HT1080 (cell line): ENCODE measurements at places on chromosomes 2 and 18. TPM values are rescaled to one million over a fixed set of nuclear protein-coding genes. Genes with fewer than 3 reads are reported as not detected.

Gene GTF2A1L
- total RNA-seq: not detected in 2 replicates

Gene RAX
- not detected in 2 replicates for total RNA-seq

Gene CAVIN2
- total RNA-seq: 0.03 TPM in 1 of 2 replicates, not detected in the other

Gene GREB1L
- total RNA-seq: 3.0 and 4.1 TPM in 2 replicates

Gene CTAGE1
- total RNA-seq: not detected in 2 replicates

Gene EVX2
- not detected in 2 replicates for total RNA-seq

Gene CCDC121
- 0.88 and 1.2 TPM in 2 replicates for total RNA-seq

Gene FOXI3
- total RNA-seq: not detected in 2 replicates

Gene LDLRAD4
- not detected in 2 replicates for total RNA-seq

- no peak for DNase-seq
Measured at GRCh38 chr18:44731530-44732237, 51.0 kb downstream of the SETBP1 start.

DNA sequence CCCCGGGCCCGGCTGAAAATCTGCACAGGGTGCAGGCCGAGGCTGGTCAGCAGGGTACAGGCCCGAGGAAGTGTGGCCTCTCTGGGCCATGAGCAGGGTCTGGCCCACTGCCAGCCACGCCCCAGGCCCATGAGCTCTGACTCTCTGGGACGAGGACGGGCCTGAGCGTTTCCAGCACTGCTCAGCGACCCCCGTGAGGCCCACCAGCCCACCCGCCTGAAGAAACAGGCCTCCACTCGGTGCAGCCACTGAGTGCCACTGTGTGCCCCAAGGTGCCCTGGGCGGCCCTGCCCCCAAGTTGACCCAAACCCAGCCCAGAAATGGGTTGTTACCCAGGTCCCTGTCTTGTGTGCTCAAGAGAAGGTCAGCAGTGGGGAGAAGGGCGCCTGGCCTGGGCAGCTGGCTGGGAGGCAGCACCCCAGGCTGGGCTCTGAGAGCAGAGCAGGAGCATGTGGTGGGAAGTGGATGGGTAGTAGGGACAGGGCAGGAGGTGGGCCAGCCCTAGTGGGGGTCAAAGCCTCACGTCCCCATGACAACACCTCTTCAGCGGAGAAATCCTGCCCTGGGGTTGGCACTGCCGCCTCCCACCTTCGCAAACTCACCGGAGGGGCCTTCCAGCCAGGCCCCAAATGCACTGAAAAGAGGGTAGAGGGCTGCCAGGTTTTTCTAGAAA lies 2.1 kb upstream of the SNED1 start:
- DNase-seq: no peak

DNA sequence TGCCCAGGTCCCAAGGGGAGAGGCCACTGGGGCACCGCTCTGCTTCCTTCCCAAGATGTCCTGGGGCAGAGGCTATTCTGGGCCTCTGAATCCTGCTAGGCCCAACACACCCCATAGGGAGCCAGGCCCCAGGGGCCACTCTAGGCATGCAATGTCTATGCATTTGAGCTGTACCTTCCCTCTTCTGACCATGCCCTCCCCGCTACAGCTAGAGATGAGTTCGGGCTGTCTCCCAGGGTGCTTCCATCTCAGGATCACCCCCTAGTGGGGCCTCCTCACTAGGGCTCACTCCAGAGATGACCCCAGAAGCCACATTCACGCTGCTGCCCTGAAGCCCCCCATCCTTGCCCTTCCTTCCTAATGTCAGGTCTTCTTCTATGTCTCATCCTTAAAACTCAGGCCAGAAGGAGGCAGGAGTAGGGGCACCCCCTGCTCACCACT lies 54.4 kb downstream of the TNS1 start:
- DNase-seq: no peak

GRCh38 chr2:181104512-181105115 lies 124.2 kb downstream of the UBE2E3 start:
- DNase-seq: peak; percentile 54

DNA sequence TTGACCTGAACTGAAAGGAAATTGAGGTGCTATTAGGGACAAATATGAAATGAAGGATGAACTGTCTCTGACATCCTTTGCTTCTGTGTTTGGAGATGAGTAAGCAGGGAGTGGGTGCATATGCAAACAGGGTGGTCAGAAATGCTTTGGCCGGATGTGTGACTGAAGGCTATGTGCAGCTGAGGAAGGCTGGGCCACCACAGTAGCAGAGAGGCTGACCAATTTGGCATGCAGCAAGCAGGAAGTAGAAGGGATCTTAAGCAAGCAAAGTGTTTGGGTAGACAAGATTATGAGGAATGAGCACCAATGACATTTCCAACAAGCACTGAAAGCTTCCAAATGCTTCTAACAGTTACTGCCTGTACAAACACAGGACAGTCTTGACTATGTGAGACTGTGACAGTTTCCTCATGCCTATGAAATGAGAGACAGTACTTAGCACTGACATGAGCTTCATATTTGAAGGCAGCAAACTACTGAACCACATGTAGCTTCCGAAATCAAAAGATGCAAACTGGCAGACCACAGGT lies 3.3 kb upstream of the ACTR3 start:
- peak; percentile 96 for DNase-seq

DNA sequence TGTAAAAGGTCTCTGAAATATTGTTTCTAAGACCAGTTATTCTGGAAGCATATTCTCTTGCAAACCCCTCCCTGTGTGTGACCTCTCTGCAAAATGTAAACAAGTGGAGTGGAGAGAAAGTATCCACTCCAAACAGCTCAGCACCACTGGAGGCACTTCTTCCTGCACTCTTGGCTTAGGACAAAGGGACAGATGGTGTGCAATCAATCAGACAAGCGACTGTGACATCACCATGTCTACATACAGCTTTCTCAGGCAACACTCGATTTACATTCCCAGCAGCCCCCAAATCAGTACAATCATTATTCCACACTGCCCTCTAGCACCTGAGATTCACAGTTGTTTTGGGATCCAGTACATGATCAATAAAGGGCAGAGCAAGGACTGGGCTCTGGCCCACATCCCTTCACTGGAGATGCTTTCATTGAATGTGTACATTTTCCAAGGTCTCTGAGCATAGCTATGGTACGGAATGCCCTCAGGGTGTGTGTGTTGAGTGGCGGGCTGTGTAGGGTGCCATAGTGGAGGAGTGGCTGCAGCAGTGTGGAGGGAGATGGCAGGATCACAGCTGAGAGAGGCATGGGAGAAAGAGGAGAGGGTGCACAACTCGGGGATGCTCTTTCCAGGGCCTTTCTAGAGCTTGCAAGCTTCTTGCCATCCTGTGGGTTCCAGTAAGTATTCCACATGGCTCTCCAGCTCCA lies 311.8 kb upstream of the ST6GAL2 start:
- DNase-seq: no peak

GRCh38 chr18:57205641-57206040 lies 58.8 kb downstream of the BOD1L2 start:
- no peak for DNase-seq

GRCh38 chr2:60352491-60353405 lies 200.7 kb downstream of the BCL11A start:
- no peak for DNase-seq
